SW 1271 (cell line): ENCODE measurements at places on chromosomes 13 and 19.

DNA sequence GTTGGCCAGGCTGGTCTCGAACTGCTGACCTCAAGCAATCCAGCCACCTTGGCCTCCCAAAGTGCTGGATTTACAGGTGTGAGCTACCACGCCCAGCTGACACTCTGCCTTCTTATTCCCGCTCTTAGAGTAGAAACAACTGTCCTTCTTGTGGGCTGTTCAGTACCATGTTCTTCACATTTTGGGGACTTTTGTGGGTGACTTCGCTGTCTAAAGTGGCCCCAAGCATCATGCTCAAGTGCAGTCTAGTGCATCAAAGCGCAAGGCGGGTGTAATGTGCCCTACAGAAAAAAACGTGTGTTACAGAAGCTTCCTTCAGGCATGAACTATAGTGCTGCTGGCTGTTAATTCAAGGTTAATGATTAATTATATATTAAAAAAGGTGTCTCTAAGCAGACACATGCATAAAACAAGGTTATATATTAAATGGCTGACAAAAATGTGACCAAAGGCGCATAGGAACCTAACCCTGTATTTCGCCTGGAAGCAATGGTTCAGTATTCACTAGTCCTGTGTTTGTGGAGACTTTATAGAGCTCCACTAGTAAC is 38.3 kb downstream of the ABCC4 start:
- DNase-seq: no peak

GRCh38 chr19:42267644-42268141 is 1.4 kb upstream of the CIC start:
- no peak for DNase-seq

GRCh38 chr19:10421240-10422045 is 1.1 kb downstream of the PDE4A start:
- no peak for DNase-seq

DNA sequence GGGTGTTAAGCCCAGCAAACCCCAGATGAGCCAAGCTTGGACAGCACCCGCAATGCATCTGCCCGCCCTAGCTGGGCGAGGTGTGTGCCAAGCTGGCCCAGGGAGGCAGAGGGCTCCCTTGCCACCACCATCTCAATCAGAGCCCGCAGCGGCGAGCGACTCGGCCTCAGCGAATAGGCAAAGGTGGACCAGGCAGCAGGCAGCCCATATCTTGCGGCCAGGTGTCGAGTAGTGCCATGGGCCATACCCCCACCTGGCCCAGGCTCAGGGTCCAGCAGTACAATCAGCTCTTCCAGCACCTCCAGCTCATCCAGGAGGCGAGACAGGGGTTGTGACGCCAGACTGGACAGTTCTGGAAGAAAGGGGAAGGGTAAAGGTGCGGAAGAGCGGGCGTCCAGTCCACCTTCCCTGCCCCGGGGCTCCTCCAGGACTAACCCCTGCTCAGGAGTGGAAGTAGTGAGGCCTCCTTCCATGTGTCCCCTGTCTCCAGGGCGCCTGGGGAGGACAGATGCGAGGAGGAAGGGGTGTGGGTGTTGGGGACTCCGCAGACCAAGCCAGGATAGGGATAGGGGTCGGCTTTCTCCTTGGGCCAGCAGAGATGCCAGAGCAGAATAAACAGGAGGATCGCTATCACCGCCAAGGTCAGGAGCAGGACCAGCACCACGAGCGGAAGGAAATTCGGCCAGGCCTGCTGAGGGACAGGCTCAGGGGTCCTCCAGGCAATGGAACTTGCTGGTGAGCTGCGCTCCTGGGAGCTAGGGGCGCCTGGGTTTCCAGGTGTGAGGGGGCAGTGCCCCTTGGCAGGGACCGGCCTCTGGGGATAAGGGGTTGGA is 2.8 kb downstream of the IGFLR1 start:
- DNase-seq: no peak

GRCh38 chr13:58884353-58885209 is 1253.0 kb downstream of the PCDH17 start:
- no peak for DNase-seq

GRCh38 chr13:50757008-50757407 is 86.5 kb downstream of the DLEU7 start:
- no peak for DNase-seq

DNA sequence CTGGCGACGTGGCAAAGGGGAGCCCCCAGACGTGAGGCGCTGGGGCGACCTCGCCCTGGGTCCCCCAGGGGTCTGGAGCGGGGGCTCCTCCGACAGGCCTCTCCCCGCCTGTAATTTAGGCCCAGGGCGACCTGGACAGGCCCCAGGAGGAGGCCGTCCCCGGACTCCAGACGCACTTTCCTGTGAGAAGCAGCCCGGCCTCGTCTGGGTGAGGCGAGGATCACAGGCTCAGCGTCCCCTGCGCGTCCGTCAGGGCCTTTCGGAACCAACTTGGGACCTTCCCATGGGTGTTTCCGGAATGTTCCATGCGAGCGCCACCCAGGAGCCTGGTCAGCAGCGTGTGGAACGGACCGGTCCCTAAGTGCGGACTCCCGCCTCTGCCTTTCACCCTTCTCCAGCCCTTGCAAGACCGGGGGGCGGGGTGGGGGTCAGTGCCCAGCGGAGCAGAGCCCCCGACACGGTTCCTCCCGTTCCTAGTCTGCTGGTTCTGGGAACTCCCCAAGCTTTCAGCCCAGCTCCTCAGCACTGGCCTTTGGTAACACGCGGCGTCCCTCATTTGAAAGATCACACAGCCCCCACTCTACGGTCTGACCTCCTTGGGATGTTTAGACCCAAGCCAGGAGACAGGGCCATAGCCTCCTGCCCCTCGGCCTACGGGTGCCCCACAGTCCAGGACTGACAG is 1.1 kb upstream of the GRTP1 start:
- DNase-seq: no peak

DNA sequence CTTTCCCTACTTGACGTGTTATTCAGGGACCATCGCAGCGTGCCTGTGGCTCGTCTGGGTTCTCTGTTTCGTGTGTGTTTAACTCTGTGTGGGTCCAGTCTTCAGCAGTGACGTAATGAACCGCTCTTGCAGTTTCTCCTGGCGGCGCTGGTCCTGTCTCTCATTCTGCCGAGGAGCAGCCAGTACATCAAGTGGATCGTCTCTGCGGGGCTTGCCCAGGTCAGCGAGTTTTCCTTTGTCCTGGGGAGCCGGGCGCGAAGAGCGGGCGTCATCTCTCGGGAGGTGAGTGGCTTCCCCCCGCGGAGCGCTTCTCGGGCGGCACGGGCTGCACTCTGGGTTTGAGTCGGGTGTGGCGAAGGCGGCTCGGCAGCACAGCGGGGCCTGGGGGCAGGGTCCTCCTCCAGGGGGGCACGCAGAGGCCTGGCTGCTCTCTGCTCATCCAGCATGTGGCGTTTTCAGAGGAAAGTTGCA is 36.3 kb upstream of the TFDP1 start:
- DNase-seq: no peak

DNA sequence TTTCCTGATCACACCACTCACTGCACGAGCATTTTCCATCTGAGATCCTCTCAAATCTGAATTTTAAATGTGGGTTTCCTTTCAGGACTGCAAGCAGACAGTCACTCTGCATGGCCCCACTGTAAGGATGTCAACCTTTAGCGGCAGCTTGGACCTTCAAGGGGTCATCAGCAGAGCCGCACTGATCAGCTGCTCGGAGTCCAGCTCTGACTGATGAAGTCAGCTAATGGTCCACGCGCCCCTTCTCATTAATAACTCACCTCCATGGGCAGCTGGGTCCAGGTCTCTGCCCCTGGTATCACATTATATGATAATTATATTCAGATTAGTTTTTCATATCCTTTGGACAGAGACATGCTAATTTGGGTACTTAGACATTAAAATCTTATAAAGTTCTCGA is 36.1 kb upstream of the PDCD5 start:
- DNase-seq: no peak
